Lung (tissue), 17 donors: ENCODE measurements at places on chromosomes 2 and 18. TPM values are rescaled to one million over a fixed set of nuclear protein-coding genes. Genes with fewer than 3 reads are reported as not detected.

DNA sequence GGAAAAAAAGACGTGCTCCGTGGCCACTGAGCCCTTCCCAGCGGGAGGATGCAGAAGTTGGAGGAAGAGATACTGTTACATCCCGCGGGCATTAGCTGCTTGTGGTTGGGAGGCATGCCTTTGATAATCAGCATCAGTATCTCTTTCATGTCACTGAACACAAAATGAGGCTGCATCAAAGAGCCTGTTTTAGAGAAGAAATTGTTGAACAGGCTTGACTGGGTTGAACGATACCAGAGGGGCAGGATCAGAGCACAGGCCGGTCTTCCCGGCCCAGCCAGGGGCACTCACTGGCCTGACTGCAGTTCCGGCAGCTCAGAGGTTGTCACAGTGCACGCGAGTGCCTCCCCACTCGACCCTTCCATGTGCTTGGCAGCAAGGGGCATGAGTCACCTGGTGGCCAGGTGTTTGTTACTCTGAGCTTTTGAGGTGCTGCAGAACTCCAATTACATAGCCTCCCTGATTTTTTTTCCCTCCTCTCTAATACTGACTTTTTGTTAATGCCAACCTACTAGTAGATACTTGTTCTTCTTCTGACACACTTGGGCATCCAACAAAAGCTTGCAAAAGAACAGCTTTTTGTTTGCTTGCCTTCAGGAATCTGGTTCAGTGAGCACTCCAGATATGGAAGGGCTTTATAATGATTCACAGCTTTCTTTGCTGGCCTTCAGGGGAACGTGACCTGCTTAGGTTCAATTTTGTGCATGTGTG is 121.6 kb downstream of the VAPA start:
- peak; percentile 48 for DNase-seq
- no peak overlapping the region for H3K4me3 ChIP-seq
- no peaks in the 10 kb centered on the region for H3K4me1 ChIP-seq
- no peak overlapping the region for H3K27ac ChIP-seq
- H3K36me3 ChIP-seq, result no peaks in the 10 kb centered on the region

DNA sequence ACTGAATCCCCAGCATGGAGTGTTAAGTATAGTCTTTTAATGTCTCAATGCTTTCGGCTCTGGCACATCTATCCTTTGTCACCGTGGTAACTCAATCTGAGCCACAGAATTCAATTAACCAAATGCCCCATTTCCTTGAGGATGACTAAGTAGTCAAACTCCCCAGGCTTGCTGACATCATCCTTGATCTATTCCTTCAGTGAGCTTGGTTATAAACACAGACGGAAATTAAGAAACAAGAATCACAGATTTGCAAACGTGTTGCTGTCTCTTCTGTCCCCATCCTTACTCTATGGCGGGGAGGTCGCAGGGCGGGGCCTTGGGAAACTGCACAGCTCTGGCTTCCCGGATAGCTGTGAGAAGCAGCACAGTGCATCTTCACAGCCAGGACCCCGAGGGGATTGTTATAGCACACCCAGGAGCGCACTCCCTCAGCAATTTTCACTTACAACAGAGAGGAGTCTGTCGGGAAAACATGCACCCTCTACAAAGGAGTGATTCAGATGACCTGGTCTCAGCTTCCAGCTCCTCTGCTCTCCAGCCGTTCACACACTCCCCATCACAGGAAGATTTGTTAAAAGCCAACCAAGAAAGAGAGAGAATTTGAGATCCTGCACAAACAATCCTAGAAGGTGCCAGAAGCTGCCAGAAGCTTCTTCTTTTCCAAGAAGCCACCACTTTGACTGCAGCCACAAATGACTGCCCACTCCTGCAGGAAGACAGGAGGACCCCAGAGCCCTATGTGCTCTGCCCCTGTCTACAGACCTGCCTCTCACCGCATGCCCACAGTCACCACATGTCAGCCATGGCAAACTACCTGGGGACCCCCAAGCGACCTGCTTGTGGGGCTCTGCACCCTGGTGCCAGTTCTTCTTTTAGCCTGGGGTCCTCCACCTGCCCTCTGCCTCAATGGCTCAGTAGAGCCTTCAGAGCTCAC is 44.9 kb upstream of the YWHAQ start:
- H3K4me1 ChIP-seq, result no peaks in the 10 kb centered on the region
- no peaks in the 10 kb centered on the region for H3K36me3 ChIP-seq
- H3K27me3 ChIP-seq, result no peaks in the 10 kb centered on the region
- no peak overlapping the region for H3K27ac ChIP-seq

GRCh38 chr2:181947273-181947672 is 38.4 kb upstream of the PPP1R1C start:
- H3K27me3 ChIP-seq, result no peaks in the 10 kb centered on the region
- H3K4me3 ChIP-seq, result no peak overlapping the region
- no peak overlapping the region for H3K27ac ChIP-seq
- H3K36me3 ChIP-seq, result no peaks in the 10 kb centered on the region
- no peaks in the 10 kb centered on the region for H3K4me1 ChIP-seq

DNA sequence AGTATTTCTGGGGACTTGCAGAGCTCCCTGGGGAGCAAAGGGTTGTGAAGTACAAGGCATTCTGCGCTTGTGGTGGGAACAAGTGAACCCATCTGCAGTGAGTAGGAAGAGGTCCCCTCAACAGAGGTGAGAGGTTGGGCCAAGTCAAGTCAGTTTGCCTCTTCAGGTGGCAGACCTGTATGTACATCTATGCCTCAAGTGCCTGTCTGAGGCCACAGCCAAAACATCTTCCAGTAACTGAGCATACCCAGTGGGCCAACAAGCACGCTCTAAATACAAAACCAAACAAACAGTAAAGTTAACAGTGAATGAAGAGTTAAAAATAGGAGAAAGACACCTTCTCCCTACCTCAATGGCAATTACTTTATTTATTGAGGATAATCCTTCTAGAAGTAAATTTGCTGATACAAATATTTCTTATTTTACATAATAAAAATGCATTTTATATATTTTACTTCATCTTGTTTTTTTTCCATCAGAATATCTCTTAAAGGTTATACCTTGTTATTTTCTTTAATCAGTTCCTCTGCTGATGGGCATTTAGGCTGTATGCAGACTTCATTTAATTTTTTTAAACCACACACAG is 2.5 kb downstream of the GYPC start:
- H3K27ac ChIP-seq, result peak overlapping the region; percentile 100
- H3K4me1 ChIP-seq, result peaks cover 76% of the 10 kb centered on the region

- DNase-seq, result no peak
- H3K27ac ChIP-seq, result no peak overlapping the region
- H3K4me1 ChIP-seq, result no peaks in the 10 kb centered on the region
- H3K27me3 ChIP-seq, result no peaks in the 10 kb centered on the region
- no peaks in the 10 kb centered on the region for H3K36me3 ChIP-seq
Observed at GRCh38 chr2:33275689-33276444, 200.6 kb upstream of the RASGRP3 start.

- no peaks in the 10 kb centered on the region for H3K27me3 ChIP-seq
- H3K4me3 ChIP-seq, result no peak overlapping the region
- no peaks in the 10 kb centered on the region for H3K36me3 ChIP-seq
- H3K27ac ChIP-seq, result no peak overlapping the region
- DNase-seq, result peak; percentile 94
- peaks cover 9% of the 10 kb centered on the region for H3K4me1 ChIP-seq
Observed at GRCh38 chr2:46780801-46781445, 134.7 kb downstream of the MCFD2 start.

GRCh38 chr18:63421514-63421913 is 762 bp downstream of the VPS4B start:
- no peak for DNase-seq
- H3K4me1 ChIP-seq, result peaks cover 3% of the 10 kb centered on the region
- H3K4me3 ChIP-seq, result peak overlapping the region; percentile 61
- no peaks in the 10 kb centered on the region for H3K36me3 ChIP-seq

DNA sequence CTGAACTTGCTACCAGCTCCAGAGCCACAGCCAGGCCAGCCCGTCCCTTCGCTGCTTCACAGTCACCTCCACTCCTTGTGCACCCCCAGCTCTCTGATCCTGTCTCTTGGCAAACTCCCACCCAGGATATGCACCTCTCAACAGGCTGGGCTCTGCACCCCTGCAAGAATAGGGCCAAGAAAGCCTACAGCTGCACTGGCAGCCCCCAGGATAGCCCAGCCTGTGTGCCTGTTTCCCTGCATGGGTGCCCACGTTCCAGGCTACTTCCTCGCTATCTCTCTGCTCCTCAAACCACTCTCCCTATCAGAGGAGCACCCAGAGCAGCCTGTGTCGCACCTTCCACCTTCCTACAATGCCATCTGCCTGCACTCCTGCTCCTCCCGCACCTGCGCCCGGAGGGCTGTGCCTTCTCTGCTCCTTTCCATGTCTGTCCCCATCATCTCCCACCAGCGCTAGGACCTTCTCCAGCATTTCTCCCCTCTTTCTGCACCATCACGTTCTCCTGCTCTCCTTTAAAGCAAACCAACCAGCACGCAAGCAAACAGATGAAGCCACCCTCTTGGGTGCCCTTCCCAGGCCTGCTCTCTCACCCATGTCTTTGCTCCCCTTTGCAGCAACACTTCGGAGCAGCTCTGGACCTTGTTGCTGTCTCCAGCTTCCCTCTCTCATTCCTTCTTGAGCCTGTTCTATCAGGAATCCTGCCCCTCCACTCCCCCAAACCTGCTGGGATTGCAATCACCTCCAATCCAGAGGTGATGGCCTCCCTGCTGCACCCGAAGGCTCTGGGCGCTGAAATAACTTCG is 313.2 kb upstream of the HS6ST1 start:
- H3K4me1 ChIP-seq, result no peaks in the 10 kb centered on the region
- no peaks in the 10 kb centered on the region for H3K27me3 ChIP-seq
- no peaks in the 10 kb centered on the region for H3K36me3 ChIP-seq
- no peak overlapping the region for H3K27ac ChIP-seq
- no peak for DNase-seq

- no peaks in the 10 kb centered on the region for H3K4me1 ChIP-seq
- no peak overlapping the region for H3K4me3 ChIP-seq
- H3K27me3 ChIP-seq, result no peaks in the 10 kb centered on the region
- H3K36me3 ChIP-seq, result no peaks in the 10 kb centered on the region
Observed at GRCh38 chr2:95574506-95574905, 17.3 kb upstream of the TRIM43 start.

- no peak overlapping the region for H3K4me3 ChIP-seq
- DNase-seq, result peak; percentile 35
- H3K27ac ChIP-seq, result peak overlapping the region; percentile 49
- no peaks in the 10 kb centered on the region for H3K27me3 ChIP-seq
Observed at GRCh38 chr18:45248240-45248903, 366.9 kb upstream of the SLC14A2 start.

- no peak overlapping the region for H3K4me3 ChIP-seq
- no peak for DNase-seq
- H3K4me1 ChIP-seq, result no peaks in the 10 kb centered on the region
- H3K36me3 ChIP-seq, result no peaks in the 10 kb centered on the region
Observed at GRCh38 chr2:11833601-11834000, 87.2 kb downstream of the LPIN1 start.

DNA sequence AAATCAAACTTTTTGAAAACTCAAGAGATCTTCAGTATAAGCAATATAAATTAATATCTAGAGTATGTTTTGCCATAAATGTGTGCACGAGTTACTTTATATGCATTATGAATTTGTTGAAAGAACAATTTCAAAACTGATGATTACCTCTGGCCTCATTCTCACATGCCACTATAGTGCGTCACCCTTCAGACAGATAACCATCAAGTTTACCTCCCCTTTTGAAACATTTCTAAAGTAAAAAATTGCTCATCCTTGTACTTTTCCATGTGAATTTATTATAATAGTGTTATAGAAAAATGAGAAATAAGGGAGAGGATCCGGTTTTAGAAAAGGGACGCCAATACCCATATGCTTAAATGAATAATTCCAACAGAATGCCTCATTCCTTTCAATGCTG is 38.3 kb downstream of the ZEB2 start:
- DNase-seq, result no peak
- peaks cover 24% of the 10 kb centered on the region for H3K4me1 ChIP-seq
- H3K27ac ChIP-seq, result no peak overlapping the region
- H3K27me3 ChIP-seq, result no peaks in the 10 kb centered on the region
- H3K36me3 ChIP-seq, result no peaks in the 10 kb centered on the region
- H3K4me3 ChIP-seq, result no peak overlapping the region

DNA sequence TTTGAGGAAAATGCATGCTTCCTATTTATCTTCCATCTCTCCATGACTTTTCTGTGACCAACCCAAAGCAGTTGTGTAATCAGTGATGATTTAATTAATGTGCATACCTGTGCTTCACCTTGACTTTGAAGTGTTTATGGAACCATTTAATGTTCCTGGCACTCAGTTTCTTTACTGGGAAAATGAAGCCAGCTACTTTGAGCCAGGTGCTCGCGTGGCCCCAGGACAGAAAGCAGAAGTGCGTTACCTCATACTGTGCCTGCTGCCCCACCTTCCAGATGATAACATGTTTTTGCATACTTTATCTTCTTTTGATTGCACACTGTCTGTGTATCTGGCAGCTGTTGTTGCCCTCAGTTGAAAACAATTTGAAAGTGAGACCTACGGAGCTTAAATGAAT is 61.3 kb downstream of the PMAIP1 start:
- H3K27ac ChIP-seq, result no peak overlapping the region
- H3K36me3 ChIP-seq, result no peaks in the 10 kb centered on the region
- no peaks in the 10 kb centered on the region for H3K4me1 ChIP-seq
- H3K4me3 ChIP-seq, result no peak overlapping the region
- H3K27me3 ChIP-seq, result no peaks in the 10 kb centered on the region
- DNase-seq, result no peak

DNA sequence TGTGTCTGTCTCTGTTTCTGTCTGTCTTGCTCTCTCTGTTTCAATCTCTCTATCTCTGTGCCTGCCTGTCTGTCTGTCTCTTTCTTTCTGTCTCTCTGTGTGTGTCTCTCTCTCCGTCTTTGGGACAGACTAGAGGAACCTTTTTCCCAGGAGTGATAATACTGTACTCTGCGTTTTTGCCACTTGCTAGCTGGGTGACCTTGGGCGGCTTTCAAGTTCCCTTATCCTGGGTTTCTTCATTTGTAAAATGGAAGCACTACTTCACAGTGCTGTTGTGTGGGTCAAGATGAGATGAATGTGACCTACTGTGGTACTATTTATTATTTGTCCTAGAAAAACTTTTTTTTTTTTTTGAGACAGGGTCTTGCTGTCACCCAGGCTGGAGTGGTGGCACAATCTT is 42.4 kb downstream of the HPCAL1 start:
- DNase-seq, result no peak
- H3K4me3 ChIP-seq, result no peak overlapping the region
- H3K27me3 ChIP-seq, result no peaks in the 10 kb centered on the region
- H3K36me3 ChIP-seq, result no peaks in the 10 kb centered on the region

GRCh38 chr18:61658431-61658830 is 234.4 kb downstream of the RNF152 start:
- no peaks in the 10 kb centered on the region for H3K27me3 ChIP-seq
- no peaks in the 10 kb centered on the region for H3K36me3 ChIP-seq
- no peak overlapping the region for H3K4me3 ChIP-seq

GRCh38 chr2:196448407-196449079 is 191.0 kb upstream of the CCDC150 start:
- no peak for DNase-seq
- no peak overlapping the region for H3K27ac ChIP-seq
- no peaks in the 10 kb centered on the region for H3K27me3 ChIP-seq
- H3K36me3 ChIP-seq, result no peaks in the 10 kb centered on the region
- H3K4me1 ChIP-seq, result no peaks in the 10 kb centered on the region

The SPRED2 gene
- total RNA-seq, result 18.7 TPM

The TSGA10 gene
- 13.7 TPM for total RNA-seq

The KCNJ13 gene
- total RNA-seq, result not detected

The FBXO48 gene
- 1.9 TPM for total RNA-seq
